ENCODE measurements at places on chromosomes 12 and 14.

- no peak for ATAC-seq
These were observed 18.4 kb upstream of the BDKRB1 start for GRCh38 chr14:96237641-96238040.

DNA sequence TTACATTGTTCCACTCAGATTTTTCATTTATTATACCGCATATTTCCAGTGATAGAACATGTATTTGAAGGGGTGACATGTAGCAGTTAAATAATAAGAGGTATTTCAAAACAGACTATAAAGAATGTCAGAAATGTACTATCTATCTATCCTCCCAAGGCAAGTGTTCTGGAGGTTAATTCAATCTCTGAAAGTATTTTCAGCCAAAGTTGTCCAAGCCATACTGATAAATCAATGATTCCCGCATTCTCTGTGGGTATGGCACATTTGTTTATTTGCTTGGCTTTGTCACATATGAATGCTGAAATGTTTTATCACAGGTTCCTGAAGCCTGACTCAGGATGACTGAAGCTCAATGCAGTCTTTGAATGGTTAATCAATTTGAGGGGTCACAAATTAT is 35.8 kb downstream of the KCNH5 start:
- no peak for ATAC-seq

- ATAC-seq: peak; percentile 75
These were observed 65.7 kb downstream of the TTC9 start for GRCh38 chr14:70707138-70708038.

DNA sequence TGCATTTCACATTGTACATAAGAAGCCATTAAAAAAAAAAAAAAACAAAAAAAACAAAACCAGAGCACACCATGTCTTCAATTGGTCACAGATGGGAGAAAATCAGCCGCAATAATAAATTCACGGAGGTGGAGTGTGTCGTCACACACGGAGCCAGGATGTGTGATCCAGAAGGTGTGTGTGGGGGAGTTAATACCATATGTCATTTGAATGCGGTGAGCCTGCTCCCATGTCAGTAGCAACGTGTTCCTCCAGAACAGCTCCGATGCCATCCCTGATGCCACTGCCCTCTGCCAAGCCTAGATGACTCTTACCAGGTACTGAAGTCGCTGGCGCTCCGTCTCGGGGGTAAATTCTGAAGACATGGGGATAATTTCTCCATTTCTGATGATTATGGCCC is 197.8 kb downstream of the PPM1H start:
- no peak for ATAC-seq

DNA sequence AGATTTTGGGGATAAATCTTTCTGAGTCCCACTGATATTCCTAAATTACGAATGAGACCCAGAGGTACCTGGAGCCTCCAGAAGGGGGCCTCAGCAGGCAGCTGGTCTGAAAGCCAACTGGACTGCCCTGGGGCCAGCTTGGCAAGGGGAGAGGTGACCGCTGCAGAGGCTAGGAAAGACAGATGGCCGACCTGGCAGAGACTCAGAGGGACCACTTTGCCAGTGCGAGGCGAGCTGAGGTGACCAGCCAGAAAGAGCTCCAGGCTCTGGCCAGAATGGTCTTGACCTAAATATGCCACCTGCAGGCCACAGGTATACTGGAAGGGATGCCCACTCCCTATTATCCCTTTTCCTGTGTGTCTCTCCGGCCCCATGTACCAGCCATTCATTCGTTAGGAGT is 256.8 kb upstream of the GARIN6 start:
- ATAC-seq: peak; percentile 88

- ATAC-seq: no peak
These were observed 123.0 kb downstream of the PRKD1 start for GRCh38 chr14:29804481-29805266.

- no peak for ATAC-seq
These were observed 29.7 kb downstream of the FAM222A start for GRCh38 chr12:109743076-109743910.

- 0 out of 3 replicates have a peak, but pooled peaks have one; percentile 45 for ATAC-seq
These were observed 35.3 kb downstream of the MIPOL1 start for GRCh38 chr14:37232907-37233481.

DNA sequence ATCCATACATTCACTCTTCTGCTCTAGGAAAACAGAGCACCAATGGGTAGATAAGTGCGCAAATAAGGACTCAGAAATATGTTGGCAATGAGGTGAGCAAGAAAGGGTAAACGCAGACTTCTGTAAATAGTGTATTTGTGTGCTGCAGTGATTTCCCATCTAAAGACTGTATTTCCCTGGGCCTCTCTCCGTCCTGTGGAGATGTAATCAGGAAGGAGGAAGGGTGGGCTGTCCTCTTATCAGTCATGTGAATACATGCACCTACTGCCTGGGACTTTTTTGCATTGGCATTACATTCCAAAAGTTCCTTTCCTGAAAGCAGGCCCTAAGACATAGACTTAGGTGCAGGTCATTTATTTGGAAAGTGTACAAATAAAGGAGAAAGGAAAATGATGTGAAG is 114.5 kb downstream of the OTOGL start:
- ATAC-seq: no peak

DNA sequence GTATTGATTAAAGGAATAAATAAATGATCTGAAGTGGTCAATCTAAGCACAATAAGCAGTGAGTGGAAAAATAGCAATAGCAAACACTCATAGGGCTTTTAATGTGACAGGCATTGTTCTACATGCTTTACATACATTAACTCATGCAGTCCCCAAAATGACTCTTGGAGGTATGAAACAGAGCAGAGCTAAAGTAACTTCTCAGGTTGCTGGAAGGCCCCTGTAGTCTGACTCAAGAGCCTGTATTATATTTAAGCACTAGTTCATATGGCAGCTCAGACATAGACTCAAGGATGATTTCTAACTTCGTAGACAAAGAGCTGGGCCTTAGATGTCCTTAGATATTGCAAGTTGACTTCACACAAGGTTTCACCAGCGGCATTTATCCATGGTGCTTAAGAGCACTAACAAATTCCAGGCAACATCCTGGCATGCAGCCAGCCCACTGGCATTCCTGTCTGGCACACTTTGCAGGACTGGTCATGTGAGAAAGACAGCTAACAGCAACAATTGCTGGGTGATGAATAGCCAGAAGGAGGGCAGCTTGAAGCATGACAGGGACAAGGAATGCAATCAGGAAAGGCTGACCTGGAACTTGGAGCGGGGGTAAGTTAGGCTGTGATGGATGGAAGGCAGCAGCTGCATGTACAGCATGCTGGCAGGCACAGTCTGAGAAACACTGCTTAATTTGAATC is 22.9 kb upstream of the KTN1 start:
- peak; percentile 94 for ATAC-seq

- no peak for ATAC-seq
These were observed 14.0 kb downstream of the ZNF664 start for GRCh38 chr12:123987022-123987421.

DNA sequence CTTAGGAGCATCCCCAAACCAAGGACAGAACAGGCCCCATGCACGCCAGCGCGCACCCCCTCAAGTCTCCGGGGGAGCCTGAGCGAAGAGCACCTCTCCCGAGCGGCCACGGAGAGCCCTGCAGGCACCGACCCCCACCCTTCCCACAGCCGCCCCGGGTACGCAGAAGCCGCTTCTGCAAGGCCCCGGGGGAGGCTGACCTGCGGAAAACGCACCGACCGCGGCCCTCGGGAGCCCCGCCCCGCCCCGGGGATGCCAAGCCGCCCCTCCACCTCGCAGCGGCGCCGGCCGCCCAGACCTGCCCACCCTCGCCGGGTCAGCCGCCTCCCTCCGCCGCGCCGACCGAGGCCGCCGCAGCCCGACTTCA is 385 bp downstream of the CAPRIN2 start:
- no peak for ATAC-seq

- no peak for ATAC-seq
These were observed 66.9 kb upstream of the FGD4 start for GRCh38 chr12:32332446-32332845.

- ATAC-seq: no peak
These were observed 277.4 kb downstream of the DAD1 start for GRCh38 chr14:22311636-22312035.

GRCh38 chr14:70822530-70823185 is 13.3 kb upstream of the MAP3K9 start:
- ATAC-seq: peak; percentile 70

GRCh38 chr14:51094282-51094821 is 553 bp downstream of the TRIM9 start:
- peak; percentile 24 for ATAC-seq

DNA sequence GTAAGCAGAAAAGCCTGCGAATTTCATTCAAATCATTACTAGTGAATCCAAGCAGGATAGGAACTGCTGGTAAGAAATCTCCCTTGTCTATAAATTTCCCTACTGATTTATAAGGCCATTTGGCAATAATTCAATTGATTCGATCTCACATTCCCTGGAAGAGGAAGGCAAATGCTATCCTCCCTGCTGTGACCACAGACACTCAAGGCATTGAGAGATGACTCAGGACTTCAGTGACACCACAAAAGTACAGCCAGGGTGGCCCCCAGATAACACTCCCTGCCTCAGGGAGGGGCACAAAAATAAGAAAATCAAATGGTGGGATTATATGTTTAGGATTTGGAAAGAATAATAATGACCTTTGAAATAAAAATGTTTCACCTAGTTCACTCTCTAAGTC is 162.7 kb downstream of the GRIP1 start:
- no peak for ATAC-seq

DNA sequence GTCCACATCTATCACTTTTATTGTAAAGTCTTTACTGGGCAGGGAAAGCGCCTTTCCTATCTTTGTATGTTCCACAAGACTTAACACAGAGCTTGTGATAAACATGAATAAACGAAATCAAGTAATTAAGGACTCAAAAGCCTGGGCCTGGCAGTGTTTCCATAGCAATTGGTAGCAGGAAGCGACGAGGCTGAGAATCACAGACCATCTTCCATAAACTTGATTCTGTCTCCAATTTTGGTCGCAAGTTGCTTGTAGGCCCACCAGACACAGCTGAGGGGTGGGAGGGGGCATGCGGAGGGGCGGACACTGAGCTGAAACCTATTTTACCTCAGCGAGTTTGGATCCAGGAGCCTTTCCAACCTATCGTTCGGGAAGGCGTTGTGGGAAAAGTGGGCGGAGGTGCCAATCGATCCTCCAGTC is 302 bp downstream of the CCDC38 start:
- no peak for ATAC-seq

- ATAC-seq: no peak
These were observed 115.2 kb upstream of the BCAT1 start for GRCh38 chr12:25063873-25064628.

GRCh38 chr14:67577909-67578749 is 21.9 kb downstream of the PIGH start:
- no peak for ATAC-seq

DNA sequence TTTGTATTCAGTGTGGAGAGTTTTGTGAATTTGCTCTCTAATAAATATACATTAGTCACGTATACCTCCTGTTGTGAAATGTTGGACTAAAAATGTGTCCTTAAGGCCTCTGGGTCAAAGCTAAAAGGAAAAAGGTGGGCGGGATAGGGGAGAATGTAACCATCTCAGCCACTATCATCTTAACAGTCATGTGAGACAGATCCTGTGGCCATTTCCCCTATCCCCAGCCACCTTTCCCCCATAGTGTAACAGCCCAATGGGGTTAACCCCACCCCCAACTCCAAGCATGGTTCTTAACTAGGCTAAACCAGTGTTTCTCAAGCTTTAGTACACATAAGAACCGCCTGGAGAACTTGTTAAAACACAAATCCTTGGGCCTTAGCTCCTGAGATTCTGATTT is 6.5 kb upstream of the ITPR2 start:
- no peak for ATAC-seq

DNA sequence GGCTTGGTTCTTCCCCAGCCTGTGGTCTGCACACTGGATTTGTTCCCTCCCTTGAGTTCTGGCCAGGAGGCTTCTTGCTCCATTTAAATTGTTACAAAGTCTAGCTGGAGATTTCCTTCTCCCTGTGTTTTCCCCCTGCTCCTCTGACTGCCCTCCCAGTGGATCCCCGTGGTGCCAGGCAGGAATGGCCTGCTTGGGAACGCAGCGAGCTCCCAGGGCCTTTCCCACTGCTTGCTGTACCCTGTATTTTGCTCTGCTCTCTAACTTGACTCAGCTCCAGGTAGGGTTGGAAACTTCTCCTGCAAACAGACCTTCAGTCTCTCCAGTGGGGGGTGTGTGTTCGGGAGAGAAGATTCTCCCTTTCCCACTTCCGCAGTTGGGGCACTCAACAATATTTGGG is 349.2 kb upstream of the FBXO33 start:
- no peak for ATAC-seq

GRCh38 chr14:38662781-38663180 is 406.9 kb upstream of the CLEC14A start:
- ATAC-seq: no peak

DNA sequence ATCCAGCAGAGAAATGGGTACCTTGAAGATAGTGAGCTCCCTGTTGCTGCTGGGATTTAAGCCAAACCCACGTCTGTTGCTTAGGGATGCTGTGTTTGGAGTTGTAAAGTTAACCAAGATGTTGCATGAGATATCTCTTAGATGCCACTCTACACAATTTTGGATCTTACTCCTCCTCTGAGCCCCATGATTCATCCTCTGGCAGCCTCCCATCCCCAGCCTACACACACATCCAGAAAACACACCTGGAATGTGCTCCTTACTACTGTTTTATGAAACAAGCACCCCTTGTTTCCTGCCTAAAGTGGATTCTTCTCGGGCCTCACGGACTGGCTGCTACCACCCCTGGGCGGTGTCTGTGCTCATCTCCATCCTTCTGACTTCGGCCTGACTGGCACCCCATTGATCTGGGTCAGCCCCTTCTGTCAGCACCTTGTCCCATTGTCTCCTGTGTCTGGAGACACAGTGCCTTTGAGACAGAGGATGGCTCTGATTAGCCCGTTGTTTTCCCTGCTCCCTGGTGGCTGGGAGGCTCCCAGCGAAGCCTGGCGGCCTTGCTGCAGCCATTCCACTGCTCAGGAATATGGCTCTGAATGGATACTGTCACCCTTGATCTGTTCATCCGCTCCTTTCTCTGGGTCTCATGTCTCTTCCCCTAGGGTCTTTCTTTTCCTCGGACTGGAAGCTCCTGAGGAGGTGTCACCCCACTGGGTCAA is 24.3 kb downstream of the TSPAN9 start:
- ATAC-seq: no peak

- ATAC-seq: no peak
These were observed 29.0 kb upstream of the SMOC1 start for GRCh38 chr14:69850086-69850735.

- no peak for ATAC-seq
These were observed 796 bp upstream of the POP5 start for GRCh38 chr12:120581998-120582397.

DNA sequence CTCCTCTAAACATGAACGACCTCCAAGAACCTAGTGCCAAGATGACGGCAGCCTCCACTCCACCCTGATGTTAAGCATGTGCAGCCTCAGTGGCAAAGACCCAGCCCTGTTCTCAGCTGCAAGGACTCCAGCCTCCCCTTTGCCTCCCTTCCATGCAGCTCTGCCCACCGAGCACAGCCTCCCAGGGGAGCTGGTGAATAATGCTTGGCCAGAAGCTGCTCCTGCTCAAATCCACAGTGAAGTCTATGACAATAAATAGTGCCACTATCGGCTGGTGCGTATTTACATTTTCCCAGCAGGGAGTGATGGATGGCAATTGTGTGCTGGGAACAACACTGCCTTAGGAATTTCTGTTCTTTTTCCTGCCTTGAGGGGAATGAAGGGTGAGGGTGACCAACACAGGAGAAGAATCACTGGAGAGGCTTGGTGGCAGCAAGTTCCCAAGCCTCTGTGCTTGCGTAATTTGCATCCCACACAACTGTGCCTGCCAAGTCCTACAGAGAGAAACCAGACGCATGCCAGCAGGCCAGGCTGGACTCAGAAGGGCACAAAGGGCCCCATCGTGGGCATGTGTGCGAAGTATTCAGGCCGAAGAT is 29.9 kb upstream of the TC2N start:
- peak; percentile 59 for ATAC-seq

- ATAC-seq: peak; percentile 38
These were observed 455.8 kb downstream of the PCNX1 start for GRCh38 chr14:71362920-71363584.

Data from SK-N-SH treated with all-trans-retinoic acid at 6 μM for 48 hours (cell line).